Stimulated activated CD4-positive, alpha-beta T cell treated with anti-CD3 and anti-CD28 coated beads, TNF-alpha, amount 100 ng/mL, for 48 hours (primary cell): ENCODE measurements at places on chromosomes 16 and 17.
A peak's percentile ranks its signal among the peaks of the same experiment; 100 is the strongest.

DNA sequence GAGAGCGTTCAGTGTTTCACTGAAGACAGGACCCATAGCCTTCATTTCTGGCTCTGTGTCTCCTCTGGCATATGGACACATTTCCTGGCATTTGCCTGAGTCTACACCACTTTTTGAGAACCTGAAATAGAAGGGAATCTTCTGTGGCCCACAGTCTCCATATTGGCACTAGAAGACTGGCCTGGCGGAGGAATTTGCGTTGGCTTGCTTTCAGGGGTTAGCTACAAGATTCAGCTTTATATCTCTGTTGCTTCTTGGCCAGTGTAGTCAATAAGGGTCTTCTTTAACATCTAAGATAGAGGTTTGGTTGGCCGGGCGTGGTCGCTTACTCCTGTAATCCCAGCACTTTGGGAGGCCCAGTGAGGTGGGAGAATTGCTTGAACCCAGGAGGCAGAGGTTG is 12.8 kb upstream of the CLEC18C start:
- no peak for DNase-seq

GRCh38 chr16:14489460-14489859 is 140.6 kb downstream of the PARN start:
- no peak for DNase-seq

DNA sequence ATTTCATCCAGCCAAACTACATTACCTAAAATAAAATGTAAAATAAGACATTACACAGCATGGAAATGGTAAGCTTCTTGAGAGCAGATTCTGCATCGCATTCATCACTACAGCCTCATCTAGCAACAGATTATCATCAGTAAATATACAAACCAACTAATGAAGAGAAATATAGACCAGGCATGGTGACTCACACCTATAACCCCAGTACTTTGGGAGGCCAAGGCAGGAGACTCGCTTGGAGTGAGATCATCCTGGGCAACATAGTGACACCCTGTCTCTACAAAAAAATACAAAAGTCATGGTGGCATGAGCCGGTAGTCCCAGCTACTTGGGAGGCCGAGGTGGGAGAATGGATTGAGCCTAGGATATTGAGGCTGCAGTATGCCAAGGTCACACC is 19.9 kb downstream of the NCBP3 start:
- DNase-seq, result no peak

DNA sequence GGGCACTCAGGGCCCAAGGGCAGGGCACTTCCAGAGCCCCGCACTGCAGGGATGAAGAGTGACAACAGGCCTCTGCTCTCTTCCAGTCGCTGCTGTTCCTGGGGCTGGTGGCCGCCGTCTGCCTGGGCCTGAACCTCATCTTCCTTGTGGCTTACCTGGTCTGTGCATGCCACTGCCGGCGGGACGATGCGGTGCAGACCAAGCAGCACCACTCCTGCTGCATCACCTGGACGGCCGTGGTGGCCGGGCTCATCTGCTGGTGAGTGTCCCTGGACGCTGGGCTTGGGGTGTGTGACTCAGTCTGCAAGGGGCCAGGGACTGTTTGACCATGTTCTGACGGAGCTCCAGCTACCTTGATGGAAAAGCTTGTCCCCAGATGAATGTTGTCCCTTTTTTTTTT is 9.0 kb downstream of the TTYH2 start:
- no peak for DNase-seq

DNA sequence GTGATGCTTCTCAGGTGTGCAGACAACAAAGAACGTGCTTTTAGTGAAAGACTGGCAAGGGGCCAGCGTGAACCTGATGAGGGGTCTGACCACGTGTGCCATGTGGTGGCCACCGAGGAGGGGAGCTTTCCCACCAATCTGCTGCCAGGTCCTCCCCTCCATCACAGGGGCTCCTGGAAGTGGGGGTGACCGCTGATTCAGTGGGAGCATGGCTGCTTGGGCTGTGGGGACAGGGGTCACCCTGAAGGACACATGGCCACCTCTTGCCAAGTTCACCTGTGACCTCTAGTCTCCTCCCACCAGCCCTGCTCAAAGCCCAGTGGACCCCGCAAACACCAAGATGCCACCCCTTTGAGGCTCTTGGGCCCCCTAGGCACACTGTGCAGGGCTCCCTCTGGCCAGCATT is 37.9 kb upstream of the MTSS2 start:
- DNase-seq, result no peak

- no peak for DNase-seq
Observed at GRCh38 chr17:20967776-20968175, 75.0 kb downstream of the USP22 start.

DNA sequence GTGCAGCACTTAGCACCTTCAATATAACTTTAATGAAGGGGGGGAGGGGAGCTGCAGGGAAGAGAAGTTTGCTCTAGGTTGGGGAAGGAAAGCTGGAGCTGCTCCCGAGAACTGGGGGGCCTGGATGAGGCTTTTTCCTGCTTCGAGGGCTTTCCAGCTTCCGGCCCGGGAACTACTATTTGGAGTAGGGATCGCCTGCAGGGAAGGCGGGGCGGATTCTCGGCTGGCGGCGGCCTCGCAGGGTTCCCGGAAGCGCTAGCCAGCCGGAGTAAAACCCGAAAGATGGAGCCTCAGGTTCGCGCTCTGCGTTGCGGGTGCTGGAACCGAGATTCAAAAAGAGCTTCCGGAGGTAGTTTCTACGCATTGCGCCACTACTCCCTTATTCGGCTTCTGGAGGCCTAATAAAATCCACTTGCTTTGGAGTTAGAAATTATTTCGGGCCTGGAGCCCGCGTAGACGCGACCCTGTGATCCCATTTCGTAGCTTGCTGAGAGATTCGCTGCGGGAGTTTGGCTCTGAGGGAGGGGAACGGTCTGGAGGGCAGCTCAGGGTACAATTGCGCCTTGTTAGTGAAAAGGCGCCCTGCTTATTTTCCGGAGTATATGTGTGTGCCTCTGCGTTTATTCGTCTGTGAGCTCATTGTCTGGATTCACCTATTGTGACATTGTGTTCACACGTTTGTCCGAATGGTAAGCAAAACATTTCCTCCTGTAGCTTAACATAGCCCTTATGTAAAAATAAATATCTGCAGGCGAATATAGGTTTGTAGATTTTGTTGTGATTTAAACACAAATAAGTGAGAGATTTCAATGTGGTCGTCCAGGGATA is 652 bp downstream of the PRAC2 start:
- no peak for DNase-seq

- DNase-seq, result peak; percentile 85
Observed at GRCh38 chr17:80899402-80900268, 92.0 kb upstream of the CHMP6 start.

GRCh38 chr17:81094509-81095382 is 59.8 kb downstream of the BAIAP2 start:
- peak; percentile 97 for DNase-seq

DNA sequence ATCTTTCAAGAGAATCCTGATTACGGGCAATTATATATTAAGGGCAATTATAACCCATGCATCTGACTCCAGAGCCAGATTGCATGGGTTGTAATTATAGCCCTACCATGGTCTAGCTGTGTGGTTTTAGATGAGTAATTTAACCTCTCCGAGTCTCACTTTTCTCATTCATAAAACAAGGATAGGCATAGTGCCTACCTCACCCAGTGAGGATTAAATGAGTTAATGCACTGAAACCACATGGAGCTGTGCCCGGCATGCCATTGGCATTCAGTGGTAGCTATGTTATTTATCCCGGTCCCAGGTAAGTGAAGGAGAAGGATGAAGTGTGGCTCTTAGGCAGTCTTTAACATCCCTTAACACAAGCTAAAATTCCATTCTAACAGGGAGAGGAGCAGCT is 6.3 kb downstream of the SNX20 start:
- DNase-seq, result no peak

DNA sequence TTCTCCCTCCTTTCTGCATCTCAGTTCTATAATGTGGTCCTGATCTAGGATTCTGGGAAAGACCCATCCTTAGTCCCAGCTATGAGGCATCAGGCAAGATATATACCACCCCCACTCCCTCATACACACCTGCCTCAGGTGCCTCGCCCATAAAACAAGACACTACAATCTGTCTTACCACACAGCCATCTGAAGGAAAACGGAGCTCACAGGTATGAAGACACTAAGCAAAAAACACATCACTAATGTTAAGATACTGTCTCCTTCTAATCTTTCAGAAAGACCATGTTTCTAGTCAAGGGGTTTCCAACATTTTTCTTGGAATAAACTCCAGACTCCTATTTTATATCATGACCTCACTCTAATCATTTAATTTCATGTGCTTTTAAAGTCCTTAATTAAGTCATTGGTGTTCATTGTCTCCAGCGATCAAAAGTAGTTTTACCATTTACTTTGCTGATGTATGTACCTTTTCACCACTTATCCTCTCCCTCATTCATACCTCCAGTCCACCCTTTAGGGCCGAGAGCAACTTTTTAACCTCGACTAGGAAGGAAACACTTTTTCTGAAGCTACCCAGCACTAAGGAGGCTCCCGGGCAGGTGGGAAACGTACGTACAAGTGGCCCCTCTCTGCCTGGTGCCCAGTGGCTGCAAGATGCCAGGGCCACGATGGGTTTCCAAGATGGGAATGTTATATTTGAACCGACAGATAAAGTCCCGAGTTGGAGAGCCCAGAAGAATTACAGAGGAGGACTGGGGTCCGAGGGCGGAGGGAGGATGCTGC is 979 bp downstream of the MAP3K14 start:
- DNase-seq, result no peak

- DNase-seq, result no peak
Observed at GRCh38 chr16:15435216-15435864, 952 bp downstream of the BMERB1 start.

- no peak for DNase-seq
Observed at GRCh38 chr17:14304773-14305517, 4.1 kb downstream of the HS3ST3B1 start.

DNA sequence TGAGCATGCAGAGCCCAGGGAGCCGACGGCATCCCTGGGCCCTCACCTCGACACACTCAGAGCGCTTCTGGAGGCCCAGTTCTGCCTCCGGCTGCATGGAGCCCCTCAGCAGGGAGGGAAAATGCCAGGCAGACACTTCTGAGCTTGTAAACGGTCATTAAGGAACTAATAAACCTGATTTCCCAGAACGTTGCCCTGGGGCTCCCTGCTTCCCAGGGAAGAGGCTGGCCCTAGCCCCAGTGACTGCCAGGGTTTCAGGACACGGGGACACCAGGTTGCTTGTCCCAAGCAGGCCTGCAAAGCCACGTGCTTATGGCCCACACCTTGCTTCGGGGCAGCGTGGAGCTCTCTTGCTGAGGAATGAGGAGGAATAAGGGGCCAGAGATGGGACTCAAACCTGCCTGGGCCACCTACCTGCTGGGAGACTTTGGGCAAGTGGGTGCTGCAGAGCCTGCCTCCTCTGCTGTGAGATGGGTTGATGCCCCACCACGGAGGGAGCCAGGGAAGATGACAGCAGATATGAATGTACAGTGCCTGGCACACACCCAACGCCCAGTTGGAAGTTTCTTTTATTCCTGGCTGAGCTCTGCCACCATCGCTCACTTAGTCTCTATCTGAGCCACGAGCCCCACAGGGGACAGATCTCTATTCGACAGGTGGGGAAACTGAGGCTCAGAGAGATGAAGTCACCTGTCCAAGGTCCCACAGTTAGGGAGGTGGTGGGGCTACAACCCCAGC is 5.4 kb downstream of the RHBDF2 start:
- DNase-seq, result no peak

- DNase-seq, result peak; percentile 69
Observed at GRCh38 chr16:71882505-71883167, 1.3 kb downstream of the ZNF821 start.

DNA sequence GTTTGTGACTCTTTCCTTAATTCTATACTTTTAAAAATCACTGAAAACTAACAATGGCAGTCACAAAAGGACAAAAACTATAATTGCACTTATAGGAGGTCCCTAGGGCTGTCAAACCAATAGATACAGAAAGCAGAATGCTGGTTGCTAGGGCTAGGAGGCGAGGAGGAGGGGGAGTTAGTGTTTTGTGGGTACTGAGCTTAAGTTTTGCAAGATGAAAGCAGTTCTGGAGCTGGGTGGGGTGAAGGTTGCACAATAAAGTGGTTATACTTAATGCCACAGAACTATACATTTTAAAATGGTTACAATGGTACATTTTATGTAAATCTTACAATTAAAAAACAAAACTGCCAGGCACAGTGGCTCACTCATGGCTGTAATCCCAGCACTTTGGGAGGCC is 27.3 kb downstream of the NUBP1 start:
- no peak for DNase-seq

- no peak for DNase-seq
Observed at GRCh38 chr16:87070657-87071056, 246.5 kb downstream of the C16orf95 start.

DNA sequence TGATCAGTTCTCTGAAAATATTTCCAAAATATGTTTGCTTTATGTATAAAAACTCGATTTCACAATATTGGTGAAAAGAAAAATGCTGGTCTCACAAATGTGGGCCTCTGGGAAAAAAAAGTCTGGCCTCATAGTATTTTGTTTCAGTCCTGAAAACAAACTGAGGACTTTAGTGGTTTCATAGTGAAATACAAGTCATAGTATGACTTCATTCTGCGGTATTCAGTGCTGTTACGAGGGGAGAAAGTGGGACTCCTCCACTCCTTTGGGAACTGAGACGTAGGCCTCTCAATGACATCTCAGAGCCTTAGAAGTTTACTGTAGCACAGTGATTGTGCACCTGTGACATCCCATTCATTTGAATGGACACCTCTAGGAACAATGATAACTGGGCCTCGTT is 56.0 kb downstream of the CYB561 start:
- no peak for DNase-seq

- DNase-seq, result no peak
Observed at GRCh38 chr16:75343941-75344340, 89.4 kb downstream of the CFDP1 start.
